ENCODE measurements at places on chromosomes 5 and 9.

GRCh38 chr5:15598294-15598902, 98.4 kb downstream of the FBXL7 start:
- DNase-seq = no peak

DNA sequence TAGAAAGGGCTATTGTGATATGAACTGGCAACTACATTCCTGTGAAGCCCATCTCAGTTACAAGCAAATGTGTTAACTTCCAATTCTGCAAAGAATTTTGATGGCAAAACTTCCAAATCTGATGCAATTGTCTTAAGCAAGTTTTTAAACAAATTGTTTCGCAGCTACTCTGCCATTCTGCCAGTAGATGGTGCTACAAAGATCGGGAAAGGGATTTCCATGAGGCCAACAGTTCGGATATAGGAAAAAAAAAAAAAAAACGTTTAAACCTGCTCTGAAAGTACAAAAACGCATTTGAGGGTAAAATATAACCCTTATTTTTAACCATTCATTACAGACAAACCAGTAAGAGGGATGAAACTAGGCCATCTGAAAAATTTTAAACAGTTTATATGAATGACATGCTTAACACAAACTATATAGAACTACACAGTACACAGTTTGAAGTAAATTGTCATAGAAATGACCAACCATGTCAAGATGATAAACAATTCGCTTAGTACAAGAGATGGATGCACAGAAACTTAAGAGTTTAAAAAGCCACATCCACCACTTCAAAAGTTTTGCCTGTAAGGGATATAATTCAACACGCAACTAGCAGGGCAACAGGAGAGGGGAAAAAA, 2.2 kb downstream of the HNRNPA0 start:
- peak; percentile 32 for DNase-seq

DNA sequence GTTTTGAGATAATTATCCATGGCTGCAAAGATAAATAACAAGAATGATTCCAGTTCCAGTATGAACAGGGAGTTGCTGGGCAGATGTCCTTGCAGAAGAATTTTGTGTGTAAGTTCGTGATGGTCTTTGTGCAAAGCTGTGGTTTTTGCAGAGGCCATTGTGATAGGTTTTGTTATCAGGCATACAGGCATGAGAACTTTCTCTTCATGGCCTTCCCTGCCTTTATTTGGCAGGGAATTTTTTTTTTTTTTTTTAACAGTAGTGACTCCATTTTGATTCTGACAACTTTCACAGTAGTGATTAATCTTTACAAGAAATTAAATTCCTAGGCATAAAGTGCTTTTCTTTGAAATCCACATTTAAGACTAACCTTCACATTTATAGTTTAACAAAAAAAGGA, 1999.5 kb upstream of the CDH6 start:
- no peak for DNase-seq

DNA sequence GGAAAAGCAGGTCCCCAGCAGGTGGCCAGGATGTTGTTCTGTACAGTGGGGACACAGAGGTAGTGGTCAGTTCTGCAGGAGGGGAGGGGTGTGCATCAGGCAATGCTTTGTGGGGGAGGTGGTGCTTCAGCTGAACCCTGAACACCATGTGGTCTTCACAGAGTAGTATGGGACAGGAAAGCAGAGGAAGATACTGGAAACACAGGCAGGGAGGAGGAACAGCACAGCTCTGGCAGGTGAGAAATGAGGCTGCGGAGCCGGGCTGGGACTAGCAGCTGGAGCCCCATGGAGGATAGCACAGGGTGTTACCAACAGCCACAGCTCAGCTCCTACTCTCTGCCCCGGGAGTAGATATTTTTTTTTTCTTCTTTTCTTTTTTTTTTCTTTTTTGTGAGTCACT, 161.5 kb downstream of the ENTREP1 start:
- no peak for DNase-seq

DNA sequence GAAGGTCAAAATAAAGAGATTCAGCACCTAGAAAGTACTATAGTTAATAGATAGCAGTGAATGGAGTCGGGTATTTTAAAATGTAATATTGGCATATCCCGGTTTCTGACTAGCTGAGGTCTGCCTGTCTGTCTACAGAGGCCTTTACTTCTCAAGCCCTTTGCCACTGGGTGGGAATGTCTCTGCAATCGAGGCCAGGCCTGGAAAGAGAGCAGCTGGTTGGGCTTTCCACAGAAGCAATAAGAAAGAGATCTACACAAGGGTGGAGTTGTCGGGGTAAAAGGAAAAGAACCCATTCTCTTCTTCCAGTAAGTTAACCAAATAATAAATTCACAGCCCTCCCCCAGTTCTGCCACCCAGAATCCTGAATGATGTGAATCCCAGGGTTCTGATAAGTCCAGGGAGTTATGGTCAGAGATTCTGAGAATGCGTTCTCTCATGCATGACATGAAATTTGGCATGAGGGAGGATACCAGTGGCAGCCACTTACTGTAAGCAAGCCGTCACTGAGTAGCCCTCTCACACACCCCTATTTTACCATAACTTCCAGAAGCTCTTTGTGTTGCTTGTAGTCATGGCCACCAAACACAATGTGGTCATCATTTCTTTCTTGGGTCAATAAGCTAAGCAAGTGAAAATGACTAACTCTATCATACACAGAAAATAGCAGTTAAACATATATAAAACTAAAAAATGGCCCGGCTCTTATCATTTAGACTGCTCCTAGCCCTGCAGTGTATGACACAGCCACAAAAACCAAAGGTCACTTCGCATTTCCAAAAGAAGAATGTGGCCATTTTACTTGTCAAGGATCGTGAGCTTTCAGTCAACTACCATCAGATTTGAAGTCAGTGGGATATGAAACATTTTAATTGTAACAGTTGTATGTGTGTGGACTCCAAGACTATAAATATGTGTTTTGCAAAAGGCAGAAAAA, 185.0 kb downstream of the GLIS3 start:
- no peak for DNase-seq

- no peak for DNase-seq
Measured at GRCh38 chr9:124447297-124447661, 3.0 kb upstream of the ADGRD2 start.

GRCh38 chr5:2740051-2740875, 11.2 kb downstream of the IRX2 start:
- no peak for DNase-seq

GRCh38 chr9:134984372-134985265, 66.9 kb upstream of the FCN1 start:
- DNase-seq = no peak
